NCI-H146 (cell line): ENCODE measurements at places on chromosomes 12 and 14.

- no peak for DNase-seq
Measured at GRCh38 chr12:53198486-53199110, 8.5 kb downstream of the ITGB7 start.

DNA sequence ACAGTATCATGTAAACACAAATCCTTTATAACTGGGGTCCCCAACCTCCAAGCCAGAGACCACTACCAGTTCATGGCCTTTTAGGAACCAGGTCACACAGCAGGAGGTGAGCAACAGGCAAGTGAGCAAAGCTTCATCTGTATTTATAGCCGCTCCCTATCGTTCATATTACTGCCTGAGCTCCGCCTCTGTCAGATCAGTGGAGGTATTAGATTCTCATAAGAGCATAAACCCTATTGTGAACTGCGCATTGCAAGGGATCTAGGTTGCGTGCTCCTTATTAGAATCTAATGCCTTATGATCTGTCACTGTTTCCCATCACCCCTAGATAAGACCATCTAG lies 49.9 kb downstream of the LRP6 start:
- DNase-seq, result no peak

GRCh38 chr14:56205881-56206280 lies 87.7 kb downstream of the PELI2 start:
- DNase-seq, result peak; percentile 36

GRCh38 chr14:42011221-42011620 lies 404.5 kb downstream of the LRFN5 start:
- no peak for DNase-seq

DNA sequence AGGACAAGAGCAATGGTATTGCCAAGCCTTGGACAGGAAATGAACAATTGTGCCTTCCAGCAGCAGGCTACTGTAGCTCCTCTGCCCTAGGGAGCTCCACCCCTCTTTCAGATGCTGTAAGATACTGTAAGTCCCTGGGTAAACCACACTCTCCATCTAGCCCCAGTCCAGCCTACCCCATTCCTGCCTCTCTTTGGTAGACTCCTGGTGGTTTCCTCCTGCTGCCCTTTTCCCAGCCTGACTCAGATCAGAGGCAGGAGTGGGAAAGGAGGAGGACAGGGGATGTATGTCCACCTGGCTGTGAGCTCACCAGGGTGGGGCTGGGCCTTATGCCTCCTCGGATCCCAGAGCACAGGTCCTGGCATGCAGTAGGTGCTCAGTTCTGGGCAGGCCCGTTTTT lies 174.6 kb downstream of the ESRRB start:
- DNase-seq, result no peak

DNA sequence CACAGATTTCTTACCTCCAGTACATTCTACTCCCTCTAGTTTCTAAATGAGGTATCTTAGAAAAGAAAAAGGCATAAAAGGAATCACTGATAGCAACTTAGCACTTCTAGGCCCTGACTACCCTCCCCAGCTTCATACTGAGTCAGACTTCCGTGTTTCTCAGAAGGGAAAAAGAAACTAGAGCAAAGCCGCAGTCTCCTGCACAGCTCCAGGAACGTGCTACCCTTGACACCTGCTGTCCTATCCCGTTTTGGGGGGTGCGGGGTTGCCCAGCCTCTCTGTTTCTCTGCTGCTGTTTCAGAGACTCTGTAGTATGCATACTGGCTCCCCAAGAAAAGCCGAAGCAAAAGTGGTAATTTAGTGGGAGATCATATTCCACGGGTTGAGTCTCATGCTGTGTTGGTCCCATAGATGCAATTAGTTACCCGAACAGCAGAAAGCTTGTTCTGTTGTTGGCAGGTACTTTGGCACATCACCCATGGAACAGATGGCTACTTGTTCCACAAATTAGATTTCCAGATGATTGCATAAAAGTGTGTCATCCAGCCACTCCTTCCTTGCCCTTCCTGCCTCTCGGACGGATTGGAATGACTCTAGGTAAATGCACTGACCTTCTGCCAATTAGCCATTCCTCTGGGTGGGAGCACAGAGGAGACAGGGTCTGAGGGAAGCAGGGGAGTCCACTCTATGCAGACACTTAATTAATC lies 438.1 kb downstream of the FUT8 start:
- DNase-seq, result no peak

DNA sequence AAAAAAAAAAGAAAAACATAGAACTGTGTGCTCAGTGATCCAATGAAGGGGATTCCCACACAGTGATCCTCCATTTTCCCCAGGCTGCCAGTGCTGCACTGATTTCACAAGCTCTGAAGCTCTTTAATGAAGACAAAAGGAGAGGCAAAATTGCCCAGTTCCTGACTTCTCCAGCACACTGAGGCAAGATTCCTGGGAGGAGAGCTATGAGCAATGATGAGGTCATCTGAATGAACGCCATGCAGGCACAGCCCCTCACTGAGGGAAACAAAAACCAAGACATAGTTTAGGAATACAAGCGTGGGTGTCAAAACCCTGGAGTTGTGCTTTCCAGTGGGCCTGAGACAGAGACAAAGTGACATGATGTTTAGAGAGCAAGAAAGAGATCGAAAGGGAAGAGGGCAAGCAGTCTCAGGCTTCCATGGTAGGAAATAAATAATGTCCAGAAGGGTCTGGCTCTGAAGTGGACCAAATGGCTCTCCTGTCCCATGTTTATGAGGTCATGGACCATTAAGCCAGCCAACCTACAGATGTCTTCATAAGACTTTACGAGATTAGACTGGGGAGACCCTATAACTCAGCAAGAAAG lies 40.9 kb upstream of the SMUG1 start:
- no peak for DNase-seq

GRCh38 chr12:72872996-72873395 lies 600.8 kb downstream of the TRHDE start:
- peak; percentile 17 for DNase-seq

DNA sequence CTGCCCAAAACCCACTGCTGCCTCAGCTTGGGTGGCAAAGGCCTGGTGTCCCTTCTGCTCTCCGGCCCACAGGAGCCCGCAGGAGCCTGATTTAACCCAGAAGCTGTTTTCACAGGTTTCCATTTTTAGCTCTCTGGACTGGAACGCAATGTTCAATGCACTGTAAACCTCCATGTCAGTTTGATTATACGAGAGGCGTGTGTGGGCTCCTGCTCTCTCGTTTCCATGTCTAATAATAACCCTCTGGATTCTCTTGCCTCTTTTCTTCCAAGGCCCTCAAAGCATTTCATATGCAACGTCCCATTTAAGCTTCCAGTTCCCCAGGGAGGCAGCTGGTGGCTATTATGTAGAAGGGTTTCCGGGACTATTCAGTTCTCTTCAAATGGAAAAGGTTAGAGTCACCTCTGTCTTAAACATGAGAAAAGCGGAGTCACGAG lies 161.1 kb downstream of the SUDS3 start:
- peak; percentile 70 for DNase-seq

DNA sequence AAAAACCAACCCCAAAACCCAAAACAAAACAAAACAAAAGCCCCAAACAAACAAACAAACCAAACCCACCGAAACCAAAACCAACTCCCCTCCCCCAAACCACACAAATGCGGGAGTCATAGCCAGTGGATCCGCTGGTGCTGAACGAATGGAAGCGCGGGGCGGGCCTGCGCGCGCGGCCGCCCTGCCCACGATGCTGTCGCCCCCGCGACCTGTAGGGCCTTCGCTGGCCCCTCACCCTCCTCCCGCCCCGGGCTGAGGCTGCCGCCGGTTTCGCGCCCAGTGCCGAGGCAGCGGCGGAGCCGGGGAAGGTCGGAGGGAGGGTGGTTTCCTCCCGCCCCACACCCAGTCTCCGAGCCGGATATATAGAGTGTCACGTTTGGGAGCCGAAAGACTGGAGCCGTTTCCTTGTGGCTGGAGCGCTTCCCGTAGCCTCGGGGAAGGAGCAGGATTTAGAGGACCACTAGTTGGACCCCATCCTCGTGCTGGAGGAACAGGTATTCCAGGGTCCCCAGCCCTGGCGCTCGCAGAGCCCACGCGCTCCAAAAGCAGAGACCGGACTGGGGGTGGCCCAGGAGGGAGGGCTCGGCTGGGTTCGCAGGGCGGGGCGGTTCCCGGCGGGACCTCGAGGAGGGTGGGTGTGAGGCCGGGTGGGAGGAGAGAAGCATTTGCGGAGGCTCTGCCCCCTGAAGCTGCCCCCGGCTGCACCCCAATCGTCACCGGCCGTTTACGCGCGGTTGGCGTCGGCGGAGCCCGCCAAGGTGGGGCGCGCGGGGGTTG lies at the start of gene FAR2:
Gene FAR2, plus strand, starts transcription at position 368 of the 780 bp plus-strand sequence. CDS start 121,172 bp downstream, outside the sequence.
- DNase-seq, result no peak

- DNase-seq, result no peak
Measured at GRCh38 chr14:93410021-93410420, 20.7 kb upstream of the UNC79 start.

- no peak for DNase-seq
Measured at GRCh38 chr12:15721316-15722115, 67.7 kb downstream of the EPS8 start.
